ENCODE measurements at places on chromosomes 3 and 15. TPM values are rescaled to one million over a fixed set of nuclear protein-coding genes. Genes with fewer than 3 reads are reported as not detected.

Gene NPAP1
- total RNA-seq, result not detected

Gene CLDN11
- 0.22 TPM for total RNA-seq

Gene BCL2A1
- 10.3 TPM for total RNA-seq

Gene CHRM5
- 0.02 TPM for total RNA-seq

Gene DAZL
- total RNA-seq, result not detected

Gene ZNF774
- 0.85 TPM for total RNA-seq

Gene ZCWPW2
- 0.25 TPM for total RNA-seq

Gene TMEM212
- total RNA-seq, result not detected

Gene ARGFX
- total RNA-seq, result not detected

Gene SAMD7
- total RNA-seq, result not detected

Gene NANOGP8
- not detected for total RNA-seq

Gene ZDHHC23
- total RNA-seq, result 3.8 TPM

Gene CFAP100
- total RNA-seq, result not detected

Gene C3orf70
- total RNA-seq, result 0.03 TPM

Gene GOLGA6D
- total RNA-seq, result not detected

Gene MAGI1
- total RNA-seq, result 4.0 TPM

Gene ADAMTSL3
- total RNA-seq, result 0.22 TPM

Gene TIGIT
- not detected for total RNA-seq

Gene RLBP1
- 0.13 TPM for total RNA-seq

Gene ISLR2
- total RNA-seq, result 0.18 TPM

Gene PGBD4
- total RNA-seq, result 1.2 TPM

Gene EFCC1
- not detected for total RNA-seq

Gene STAC
- total RNA-seq, result 2.2 TPM

Gene SLC28A2
- not detected for total RNA-seq

Gene ATP13A5
- total RNA-seq, result not detected

Gene NT5DC2
- 86.6 TPM for total RNA-seq

Gene GRK7
- not detected for total RNA-seq

Gene CNTN3
- total RNA-seq, result not detected

Gene FMN1
- total RNA-seq, result 0.29 TPM

Gene SUSD5
- total RNA-seq, result 3.1 TPM

Gene NSMCE3
- total RNA-seq, result 14.3 TPM

Gene AHSG
- total RNA-seq, result 0.13 TPM

Gene CERS3
- not detected for total RNA-seq

Gene KLHL6
- not detected for total RNA-seq

Gene KBTBD12
- total RNA-seq, result not detected

Gene BBX
- 16.7 TPM for total RNA-seq

Gene SLC51A
- not detected for total RNA-seq

Gene ZNF80
- total RNA-seq, result not detected

Gene GCNT3
- total RNA-seq, result 123 TPM

Gene ANKRD63
- 0.46 TPM for total RNA-seq

Gene MAGEF1
- total RNA-seq, result 24.3 TPM

Gene LRRC31
- total RNA-seq, result not detected

Gene HRG
- not detected for total RNA-seq

Gene FETUB
- total RNA-seq, result 0.12 TPM

Gene ALS2CL
- 7.8 TPM for total RNA-seq

Gene TMC3
- total RNA-seq, result not detected

Gene GOLGA6L9
- 2.6 TPM for total RNA-seq

Gene ARHGEF26
- 11.2 TPM for total RNA-seq

Gene LSMEM2
- 0.10 TPM for total RNA-seq

Gene MST1
- 1.9 TPM for total RNA-seq

Gene CGNL1
- 0.81 TPM for total RNA-seq

Gene P3H2
- total RNA-seq, result 34.5 TPM

Gene PRSS50
- total RNA-seq, result not detected

Measured in A549 treated with Hydrocortisone at 1 μM for 4 hours (cell line).